HCT116 (cell line): ENCODE measurements at places on chromosomes 2 and 18.

GRCh38 chr2:211093743-211094303, 537.4 kb downstream of the CPS1 start:
- DNase-seq = peak; percentile 39

GRCh38 chr2:100270381-100271146, 51.7 kb downstream of the LONRF2 start:
- no peak for DNase-seq

DNA sequence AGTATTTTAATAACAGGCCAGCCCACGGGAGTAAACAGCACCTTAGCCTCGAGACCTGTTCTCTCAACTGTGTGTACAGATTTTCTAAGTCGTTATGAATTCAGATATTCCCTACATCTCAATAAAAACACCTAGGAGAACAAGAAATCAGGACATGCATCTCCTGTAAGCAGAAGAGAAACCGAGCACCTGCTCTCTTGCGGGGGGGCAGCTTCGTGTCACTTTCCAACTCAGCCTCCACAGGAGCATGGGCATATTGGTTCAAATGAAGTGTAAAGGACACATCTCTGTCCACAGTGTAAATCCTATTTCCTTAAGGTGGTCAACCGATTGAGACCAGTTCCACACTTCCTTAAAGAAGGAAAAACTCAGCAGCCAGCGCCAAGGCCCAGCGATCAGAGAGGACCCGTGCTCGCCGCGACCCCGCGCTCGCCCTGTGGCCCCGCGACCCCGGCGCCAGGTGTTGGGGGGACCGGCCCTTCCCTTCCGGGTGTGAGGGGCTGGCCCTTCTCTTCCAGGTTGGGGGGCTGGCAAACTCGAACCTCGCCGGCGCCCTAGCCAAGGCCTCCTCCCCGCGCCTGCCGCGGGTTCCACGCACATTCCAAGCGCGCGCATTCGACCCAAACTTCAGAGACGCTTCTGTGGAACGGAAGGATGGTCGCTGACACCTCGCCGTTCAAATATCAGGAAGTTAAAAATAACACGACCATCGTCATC, 652 bp downstream of the SH3YL1 start:
- no peak for DNase-seq

DNA sequence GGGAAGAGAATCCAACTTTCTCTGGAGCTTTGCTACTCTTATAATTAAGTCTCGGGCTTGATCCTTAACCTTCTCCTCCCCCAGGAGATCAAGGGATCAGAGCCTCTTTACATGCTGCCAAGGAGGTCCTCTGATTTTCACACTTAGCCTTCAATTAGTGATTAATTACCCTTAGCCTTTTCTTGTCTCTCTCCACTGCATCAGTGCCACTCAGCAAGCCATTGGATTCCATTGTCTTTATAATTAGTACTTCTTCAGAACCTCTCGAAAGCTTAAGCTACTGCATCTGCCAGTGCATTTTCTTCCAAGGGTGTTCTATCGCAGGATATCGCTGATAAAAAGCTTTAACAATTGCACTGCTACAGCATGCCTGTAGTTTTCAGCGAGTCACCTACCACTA, 477.0 kb upstream of the MEIS1 start:
- DNase-seq = no peak

DNA sequence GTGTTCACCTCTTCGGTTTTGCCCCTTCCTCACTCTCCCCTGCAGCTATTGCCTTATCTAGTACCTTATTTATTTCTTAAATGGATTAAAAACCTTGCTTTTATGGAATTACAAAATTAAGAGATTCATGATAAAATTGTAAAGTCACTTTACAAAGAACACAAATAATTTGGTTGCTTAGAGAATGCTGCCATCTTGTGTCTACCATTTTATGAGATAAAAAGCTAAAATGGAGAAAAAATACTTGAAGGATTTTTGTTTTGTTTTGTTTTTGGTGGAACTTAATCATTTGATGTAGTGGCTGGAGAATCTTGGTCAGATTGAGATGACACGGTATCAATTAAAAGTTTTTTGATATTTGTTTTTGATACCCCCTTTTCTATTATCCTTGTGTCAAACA, 69.6 kb downstream of the R3HDM1 start:
- DNase-seq = no peak
